ENCODE measurements at places on chromosomes 5 and 9.

DNA sequence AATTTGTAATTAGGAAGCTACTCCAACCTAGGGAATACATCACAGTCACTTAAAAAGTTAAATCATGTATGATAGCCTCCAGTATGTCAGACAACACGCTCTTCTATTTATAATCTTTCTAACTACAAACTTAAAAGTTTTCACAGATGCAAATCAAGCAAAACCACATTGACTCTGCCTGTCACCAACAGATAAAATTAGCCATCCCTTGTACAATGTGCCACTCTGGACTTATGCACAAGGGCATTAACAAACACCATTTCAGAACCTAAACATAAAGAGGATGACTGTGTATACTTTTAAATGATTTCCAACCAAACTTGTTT, 14.7 kb downstream of the ERP44 start:
- no peak for DNase-seq

DNA sequence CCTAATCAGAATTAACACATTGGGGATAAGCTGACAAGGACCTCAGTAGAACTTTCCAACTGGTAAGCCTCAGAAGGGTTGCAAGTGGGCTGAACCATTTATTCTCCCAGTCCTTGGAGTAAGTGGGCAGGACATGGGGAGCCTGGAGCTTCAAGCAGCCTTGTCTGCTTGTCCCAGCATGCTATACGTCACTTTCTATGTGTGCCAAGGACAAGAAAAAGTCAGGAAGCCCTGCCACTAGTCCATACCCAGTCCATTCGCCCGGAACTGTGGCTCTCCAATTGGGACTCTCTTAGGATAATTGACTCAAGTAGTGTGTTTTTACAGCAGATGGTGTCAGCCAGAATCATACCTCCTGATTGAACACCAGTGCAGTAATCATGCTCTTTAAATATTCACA, 62.6 kb upstream of the FRRS1L start:
- no peak for DNase-seq

- DNase-seq: no peak
Measured at GRCh38 chr5:55649963-55650362, 62.2 kb downstream of the SLC38A9 start.

GRCh38 chr5:122997294-122997693, 39.2 kb downstream of the PPIC start:
- DNase-seq: no peak

- no peak for DNase-seq
Measured at GRCh38 chr9:15374825-15375224, 47.9 kb upstream of the SNAPC3 start.

DNA sequence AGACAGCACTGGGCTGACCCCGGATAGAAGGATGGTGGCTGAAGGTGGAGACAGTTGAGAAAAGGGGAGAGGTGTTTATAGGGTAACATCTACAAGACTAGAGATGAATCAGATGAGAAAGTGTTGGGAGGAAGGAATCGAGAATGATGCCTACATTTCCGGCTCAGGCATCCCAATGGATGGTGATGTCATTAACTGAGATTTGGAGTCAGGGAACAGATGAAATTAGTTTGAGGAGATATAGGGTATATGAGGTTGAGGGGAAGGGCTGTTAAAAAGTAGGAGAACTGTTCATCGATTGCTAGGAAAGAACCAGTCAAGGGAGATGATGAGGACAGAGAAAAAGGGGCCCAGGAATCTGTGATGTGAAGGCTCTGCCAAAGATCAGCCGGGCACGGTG, 24.7 kb upstream of the IQGAP2 start:
- no peak for DNase-seq

- no peak for DNase-seq
Measured at GRCh38 chr9:127525401-127526188, 74.3 kb downstream of the LRSAM1 start.

GRCh38 chr9:131577005-131578000, 32.0 kb downstream of the PRRT1B start:
- no peak for DNase-seq

DNA sequence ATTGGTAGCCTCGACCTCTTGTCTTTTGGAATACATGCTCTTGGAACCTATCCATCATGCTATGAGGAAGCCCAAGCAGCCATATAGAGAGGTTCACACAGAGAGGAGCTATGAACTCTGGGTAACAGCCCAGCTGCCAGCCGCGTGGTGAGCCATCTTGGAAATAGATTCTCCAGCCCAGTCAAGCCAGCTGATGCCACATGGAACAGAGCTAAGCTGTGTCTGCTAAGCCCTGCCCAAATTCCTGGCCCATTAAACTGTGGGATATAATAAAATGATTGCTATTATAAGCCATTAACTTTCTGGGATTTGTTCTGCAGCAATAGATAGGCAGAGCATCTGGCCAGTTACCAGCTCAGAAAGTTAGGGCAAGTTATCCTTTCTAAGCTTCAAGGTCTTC, 4.9 kb upstream of the PRUNE2 start:
- no peak for DNase-seq

GRCh38 chr9:81782313-81782995, 93.1 kb upstream of the TLE1 start:
- DNase-seq: no peak

GRCh38 chr5:153043886-153044285, 446.6 kb upstream of the GRIA1 start:
- DNase-seq: no peak

DNA sequence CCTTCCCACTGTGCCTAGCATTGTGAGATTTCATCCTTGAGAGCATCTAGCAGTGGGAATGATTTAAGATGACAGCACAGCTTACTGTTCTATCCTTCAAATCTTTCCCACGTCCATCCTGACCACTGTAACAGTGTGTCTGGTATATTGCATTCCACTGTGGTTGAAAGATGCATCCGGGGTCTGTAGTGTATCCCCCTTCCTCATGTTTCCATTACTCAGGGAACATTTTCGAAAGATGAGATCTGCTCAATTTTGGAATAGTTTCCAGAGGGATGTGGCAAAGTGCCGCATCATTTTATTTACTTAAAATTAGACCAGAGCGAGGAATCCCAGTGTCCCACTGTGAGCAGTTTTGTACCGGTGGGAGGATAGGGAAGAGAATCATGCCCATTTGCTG, 407.1 kb upstream of the PAPPA start:
- no peak for DNase-seq

DNA sequence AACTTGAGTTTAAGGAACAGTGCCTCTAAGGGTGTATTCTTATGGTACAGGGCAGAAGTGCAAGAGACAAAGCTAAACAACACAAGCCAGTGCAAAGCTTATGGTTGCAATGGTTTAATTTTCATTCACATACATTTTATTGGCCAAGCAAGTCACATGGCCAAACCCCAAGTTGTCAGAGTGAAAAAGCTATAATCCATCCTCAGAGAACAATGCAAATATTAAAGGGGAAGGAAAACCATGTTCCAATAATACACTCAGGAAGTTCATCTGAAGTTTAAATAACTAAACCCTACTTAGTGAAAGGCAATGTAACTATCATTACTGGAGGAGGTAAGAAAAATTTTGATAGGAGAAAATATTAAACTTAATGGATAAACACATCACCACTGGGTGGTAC, 26.6 kb upstream of the TLR4 start:
- no peak for DNase-seq

DNA sequence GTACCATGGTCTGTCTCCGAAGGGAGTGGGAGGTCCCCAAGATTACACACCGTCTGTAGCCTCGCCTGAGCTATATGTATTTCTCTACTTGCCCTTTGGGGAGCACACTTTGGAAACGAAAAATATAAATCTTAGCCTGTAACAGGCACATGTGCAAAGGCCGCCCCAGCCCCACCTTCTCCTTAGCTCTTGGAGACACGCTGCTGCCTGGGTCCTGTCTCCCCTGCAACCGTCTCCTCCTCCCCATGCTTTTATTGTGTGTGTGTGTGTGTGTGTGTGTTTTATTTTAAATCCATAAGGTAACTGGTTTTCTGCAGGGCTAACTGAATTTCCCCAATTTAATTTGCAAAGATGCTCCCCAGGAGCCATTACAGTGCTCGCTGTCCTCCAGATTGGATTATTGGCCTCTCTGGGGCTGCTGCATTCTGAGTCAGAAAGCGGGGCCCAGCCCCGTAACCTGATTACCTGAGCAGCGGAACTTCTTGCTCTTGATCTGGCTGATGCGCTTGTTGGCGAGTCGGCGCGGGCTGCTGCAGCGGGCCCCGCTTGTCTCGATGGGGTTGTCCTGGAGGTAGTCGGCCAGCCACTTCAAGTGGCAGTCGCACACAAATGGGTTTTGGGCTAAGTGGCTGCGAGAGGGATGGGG, 193.3 kb upstream of the PANK3 start:
- no peak for DNase-seq

DNA sequence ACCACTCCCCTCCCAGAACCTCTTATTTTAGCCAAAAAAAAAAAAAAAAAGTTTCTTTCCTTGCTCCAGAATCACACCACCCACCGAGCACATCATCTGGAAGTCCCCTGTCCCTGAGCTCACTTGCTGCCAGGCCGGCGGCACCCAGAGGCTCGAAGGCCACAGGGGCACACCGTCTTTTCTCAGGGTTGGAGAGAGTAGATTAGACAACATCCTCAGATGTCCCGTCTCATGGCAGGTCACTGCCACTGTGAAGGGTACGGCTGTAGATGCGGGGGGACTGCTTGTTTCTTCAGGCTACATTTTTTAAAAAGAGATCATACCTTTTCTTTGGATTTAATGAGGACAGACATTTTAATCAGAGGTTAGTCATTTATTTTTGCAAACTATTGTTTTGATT, 109.0 kb downstream of the MVB12B start:
- no peak for DNase-seq

DNA sequence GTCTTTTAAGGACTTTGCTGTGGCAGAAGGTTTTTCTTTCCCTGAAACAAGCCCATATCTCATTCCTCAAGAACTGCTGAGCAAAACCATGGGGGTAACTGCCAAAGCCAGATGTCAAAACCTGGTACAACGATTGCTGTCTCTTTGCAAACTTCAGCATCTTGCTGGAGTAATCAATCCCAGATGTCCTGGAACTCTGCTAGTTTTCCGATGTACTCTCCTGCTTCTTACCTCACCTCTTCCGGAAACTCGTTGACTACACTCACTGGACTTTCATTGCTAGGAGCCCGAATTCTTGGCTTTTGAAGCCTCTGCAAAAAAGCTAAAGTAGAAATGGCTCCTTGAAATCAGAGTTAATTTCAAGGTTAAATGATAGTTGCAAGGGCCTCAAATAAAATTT, 23.3 kb downstream of the RAD1 start:
- DNase-seq: no peak

Measured in activated T-cell treated with anti-CD3 and anti-CD28 coated beads for 4 hours (primary cell).